ENCODE measurements at places on chromosomes 13 and 19.

- no peak for DNase-seq
Measured at GRCh38 chr19:54724644-54725043, 402 bp downstream of the KIR3DL3 start.

- no peak for DNase-seq
Measured at GRCh38 chr13:31824705-31825517, 85.6 kb downstream of the RXFP2 start.

DNA sequence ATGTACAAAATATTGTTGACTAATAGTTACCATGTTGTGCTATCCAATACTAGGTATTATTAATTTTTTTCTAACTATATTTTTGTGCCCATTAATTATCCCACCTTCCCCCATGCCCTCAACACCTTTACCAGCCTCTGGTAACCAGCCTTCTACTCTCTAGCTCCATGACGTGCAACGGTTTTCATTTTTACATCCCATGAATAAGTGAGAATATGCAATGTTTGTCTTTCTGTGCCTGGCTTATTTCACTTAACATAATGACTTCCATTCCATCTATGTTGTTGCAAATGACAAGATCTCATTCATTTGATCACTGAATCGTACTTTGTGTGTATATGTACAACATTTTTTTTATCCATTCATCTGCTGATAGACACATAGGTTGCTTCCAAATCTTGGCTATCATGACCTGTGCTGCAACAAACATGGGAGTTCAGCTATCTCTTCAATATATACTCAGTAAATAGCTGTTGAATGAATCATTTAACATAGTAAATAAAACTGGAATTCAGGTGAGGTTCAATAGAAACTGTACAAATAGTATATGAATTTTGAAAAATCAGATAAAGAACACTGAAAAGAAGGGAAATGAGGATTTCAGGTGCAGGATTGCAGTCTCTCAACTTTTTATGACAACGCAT lies 509.0 kb upstream of the MIR17HG start:
- no peak for DNase-seq

GRCh38 chr13:96053003-96053703 lies at the start of gene UGGT2:
UGGT2 (minus strand) TSS chr13:96053401; CDS start chr13:96053312, 89 bp downstream.
- peak; percentile 93 for DNase-seq

- no peak for DNase-seq
Measured at GRCh38 chr13:102141625-102142472, 260.0 kb downstream of the FGF14 start.

- no peak for DNase-seq
Measured at GRCh38 chr19:44984005-44984404, 17.3 kb upstream of the RELB start.

DNA sequence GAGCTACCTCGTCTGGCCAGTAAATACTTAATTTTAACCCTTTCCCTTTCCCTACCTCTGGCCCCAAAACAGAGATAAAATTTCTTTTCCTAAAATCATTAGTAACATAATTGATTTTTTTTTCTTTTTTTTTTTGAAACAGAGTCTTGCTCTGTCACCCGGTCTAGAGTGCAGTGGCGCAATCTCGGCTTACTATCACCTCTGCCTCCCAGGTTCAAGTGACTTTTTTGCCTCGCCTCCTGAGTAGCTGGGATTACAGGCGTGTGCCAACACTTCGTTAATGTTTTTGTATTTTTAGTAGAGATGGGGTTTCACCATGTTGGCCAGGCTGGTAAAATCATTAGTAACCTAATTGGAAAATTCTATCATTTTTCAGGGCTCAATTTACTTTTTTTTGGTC lies 10.4 kb upstream of the TRIM13 start:
- no peak for DNase-seq

DNA sequence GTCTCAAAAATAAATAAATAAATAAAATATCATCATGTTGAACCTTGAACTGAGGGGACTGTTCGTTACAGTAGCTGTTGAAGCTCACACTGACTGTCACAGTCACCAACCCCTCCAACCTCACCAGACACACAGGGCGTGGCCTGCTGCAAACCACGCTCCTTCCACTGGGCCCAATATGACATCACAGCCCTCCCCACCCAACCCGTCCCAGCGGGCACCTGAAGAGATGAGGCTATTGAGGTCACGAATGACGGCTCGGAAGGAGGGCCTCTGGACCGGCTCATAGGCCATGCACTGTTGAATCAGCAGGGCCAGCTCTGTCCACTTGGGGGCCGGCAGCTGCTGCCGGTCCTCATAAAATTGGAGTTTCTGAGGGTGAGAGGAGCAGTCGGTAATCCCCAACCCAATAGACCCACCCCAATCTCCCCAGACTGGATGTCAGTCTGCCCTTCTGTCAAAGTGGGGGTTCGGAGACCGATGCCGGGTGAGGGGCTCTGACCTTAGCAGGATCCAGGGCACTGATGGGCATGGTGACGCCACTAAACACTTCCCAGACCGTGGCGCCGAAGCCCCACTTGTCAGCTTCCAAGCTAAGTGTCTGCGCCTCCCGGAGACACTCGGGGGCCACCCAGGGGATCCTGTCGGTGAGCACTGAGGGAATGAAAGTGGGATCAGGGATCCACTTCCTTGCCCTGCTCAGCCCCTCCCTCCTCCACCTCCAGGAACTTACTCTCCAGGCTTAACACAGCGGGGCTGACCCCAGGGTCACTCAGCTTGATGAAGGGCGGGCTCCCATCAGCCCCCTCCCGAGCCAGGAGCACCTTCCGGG lies 13.2 kb downstream of the JAK3 start:
- DNase-seq, result no peak

GRCh38 chr13:109869312-109870237 lies 83.2 kb upstream of the IRS2 start:
- DNase-seq, result peak; percentile 80

DNA sequence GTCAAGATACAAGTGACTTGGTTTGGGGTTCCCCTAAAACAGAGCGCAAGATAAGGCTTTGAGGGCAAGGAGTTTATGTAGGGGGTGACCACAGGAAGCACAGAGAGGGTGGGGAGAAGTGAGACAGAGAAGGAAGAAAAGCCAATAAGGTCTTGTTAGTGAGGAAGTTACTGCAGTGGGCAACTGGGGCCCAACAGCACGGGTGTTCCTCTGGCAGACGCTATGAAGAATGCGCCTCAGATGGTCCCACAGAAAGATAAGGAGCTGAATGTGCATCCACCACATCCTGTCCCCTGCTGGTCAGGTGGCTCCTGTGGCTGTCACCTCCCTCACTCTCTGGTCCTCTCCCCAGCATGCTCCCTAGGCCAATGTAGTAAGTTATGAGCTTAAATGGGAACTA lies 333.5 kb downstream of the TSHZ3 start:
- DNase-seq, result no peak

DNA sequence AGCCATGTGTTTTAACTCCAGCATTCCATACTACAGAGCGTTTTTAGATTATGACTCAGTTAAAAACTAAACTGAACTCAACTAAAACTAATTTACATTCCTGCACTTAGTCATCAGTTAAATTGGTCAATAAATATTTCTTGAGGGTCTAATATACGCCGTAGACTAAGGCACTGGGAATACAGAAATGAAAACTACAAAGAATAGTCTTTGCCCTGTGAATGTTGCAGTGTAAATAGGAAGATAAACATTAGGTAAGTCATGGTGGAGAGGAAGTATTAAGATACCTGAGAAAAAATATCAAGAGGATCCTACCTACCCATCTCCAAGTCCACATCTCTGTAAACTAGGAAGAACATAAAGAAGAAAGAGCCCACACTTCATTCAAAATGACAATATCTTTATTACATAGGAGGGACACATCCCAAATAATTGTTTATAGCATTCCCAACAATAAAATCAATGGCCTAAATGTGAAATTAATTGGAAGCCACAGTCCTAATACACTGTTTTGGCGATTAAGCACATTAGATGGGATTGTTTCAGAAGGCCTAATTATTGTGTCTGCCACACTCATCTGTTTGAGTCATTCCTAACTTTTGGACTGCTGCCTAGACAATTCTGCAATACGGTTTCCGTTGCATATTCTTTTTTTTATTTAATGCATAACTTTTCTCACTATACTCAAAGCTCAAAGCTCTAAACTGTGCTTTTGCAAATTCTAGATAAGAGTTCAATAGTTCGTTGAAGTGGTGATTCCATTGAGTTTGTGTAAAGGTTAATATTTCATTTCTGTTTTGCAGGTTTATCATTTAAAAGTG lies 52.9 kb downstream of the MBNL2 start:
- no peak for DNase-seq

DNA sequence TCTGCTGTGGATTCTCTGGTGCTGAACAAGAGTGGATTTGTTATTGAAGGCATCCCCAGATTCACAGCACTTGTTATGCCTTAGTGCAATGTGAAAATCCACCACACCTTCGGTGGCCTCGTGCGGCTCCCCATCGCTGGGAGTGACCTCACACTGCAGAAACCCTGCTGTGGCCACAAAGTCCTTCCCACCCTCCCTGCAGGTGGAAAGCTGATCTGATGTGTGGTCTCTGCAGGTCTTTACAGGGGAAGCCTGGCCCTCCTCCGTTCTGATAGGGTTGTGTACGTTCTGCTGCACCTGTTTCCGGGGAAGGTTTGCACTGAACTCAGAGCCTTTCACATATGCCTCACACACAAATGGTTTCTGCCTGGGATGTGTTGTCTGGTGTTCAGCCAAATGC lies 5.0 kb downstream of the ZNF792 start:
- DNase-seq, result no peak

DNA sequence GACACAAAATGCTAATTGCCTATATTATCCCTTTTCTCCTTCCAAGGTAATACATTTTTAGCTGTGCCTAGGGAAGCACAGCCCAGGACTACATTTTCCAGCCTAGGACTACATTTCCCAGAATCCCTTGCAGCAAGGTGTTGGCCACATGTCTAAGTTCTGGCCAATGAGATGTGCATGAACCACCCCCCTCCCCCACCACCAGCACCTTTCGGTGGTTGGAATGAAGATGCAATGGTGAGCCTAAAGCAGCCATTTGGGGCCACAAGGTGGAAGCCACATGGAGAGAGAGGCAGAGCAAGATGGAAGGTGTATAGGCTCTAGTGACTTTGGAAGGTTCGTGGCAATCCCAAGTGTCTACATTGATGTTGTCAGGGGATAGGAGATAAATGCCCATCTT lies 16.2 kb downstream of the UNC13A start:
- no peak for DNase-seq

DNA sequence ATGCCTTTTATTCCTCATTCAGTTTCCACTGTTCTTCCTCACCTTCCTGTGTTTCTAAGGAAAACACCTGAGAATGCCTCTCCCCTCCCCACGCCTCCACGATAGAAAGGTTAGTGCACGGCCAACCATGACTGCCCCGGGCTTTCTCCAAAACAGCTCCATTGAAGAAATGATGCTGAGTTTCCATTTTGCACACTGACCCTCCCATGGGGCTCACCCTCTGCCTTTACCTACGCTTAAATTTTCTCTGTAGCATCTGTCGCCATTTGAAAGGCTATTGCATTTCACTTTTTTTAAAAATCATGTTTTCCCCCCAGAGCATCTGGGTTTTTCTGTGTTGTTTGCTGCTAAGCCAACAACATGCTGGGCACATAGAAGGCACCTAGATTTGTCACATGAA lies 48.2 kb downstream of the ABCC4 start:
- no peak for DNase-seq

- DNase-seq, result peak; percentile 90
Measured at GRCh38 chr19:13053761-13054625, 48.7 kb downstream of the LYL1 start.

GRCh38 chr19:4444765-4445741 lies 12.5 kb downstream of the UBXN6 start:
- DNase-seq, result no peak

- DNase-seq, result no peak
Measured at GRCh38 chr13:75715601-75716523, 79.7 kb downstream of the LMO7 start.

GRCh38 chr13:54175466-54175865 lies 1146.9 kb downstream of the OLFM4 start:
- DNase-seq, result no peak
